Mucosa of gallbladder (tissue), 1 donor: ENCODE measurements at places on chromosomes 16 and 17. TPM values are rescaled to one million over a fixed set of nuclear protein-coding genes. Genes with fewer than 3 reads are reported as not detected.

DNA sequence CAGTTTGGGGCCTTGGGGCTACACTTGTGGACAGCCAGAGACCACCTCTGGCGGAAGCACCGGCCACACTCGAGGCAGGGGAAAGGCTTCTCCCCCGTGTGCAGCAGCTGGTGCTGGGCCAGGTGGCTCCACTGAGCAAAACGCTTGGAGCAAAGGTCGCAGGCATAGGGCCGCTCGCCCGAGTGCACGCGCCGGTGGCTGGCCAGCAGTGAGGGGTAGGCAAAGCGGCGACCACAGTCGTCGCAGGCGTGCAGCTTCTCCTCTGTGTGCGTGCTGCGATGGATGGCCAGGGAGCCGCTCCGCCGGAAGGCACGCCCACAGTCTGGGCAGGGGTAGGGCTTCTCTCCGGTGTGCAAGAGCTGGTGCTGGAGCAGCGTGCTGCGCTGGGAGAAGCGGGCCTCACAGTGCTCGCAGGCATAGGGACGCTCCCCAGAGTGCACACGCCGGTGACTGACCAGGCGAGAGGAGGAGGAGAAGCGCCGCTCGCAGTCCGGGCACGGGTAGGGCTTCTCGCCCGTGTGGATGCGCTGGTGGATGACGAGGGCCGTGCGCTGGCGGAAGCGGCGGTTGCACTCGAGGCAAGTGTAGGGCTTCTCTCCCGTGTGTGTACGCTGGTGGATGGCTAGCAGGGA, 5.8 kb downstream of the ZNF689 start:
- no peak for DNase-seq

- no peak for DNase-seq
Observed at GRCh38 chr17:45740553-45741330, 43.4 kb upstream of the CRHR1 start.

GRCh38 chr17:9144502-9145249, 123.4 kb downstream of the NTN1 start:
- DNase-seq = no peak

ORC6 gene
- total RNA-seq = 2.2 TPM

DNA sequence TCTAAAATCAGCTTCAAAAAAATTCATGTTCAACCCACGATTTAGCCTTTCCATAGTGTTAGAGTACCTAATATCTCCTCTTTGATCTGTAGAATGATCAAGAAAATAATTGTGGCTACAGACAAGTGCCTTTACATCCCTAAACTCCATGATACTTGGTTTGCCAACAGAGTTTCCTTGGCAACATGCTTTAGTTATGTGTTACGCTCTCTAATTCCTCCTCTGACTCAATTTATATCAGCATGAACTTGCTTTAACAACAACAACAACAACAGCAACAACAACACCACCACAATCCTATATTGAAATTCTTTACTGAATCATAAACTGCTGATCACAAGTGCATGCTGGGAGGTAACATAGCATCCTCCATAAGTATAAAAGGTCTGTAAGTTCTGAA, 757.8 kb downstream of the CDH11 start:
- DNase-seq = no peak
